ENCODE measurements at places on chromosomes 4 and X.

DNA sequence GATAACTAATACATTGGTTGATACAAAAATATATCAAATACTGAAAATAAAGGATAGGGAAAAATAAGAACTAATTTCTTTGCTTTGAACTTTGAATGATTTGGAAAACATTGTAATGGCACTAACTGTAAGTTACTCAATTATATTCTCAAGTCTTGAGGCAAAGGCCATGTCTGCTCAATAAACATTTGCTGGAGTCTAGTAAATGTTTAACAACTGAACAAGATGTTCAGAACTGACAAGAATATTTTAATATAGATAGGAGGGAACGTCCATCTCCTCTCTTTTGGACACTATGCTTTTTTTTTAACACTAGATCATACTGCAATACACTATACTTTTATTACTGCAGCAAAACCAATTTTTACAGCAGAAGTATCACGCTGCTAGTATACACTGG, 76.2 kb downstream of the PRSS12 start:
- DNase-seq = no peak

- no peak for DNase-seq
Measured at GRCh38 chrX:125198546-125198945, 121.1 kb upstream of the TEX13C start.

DNA sequence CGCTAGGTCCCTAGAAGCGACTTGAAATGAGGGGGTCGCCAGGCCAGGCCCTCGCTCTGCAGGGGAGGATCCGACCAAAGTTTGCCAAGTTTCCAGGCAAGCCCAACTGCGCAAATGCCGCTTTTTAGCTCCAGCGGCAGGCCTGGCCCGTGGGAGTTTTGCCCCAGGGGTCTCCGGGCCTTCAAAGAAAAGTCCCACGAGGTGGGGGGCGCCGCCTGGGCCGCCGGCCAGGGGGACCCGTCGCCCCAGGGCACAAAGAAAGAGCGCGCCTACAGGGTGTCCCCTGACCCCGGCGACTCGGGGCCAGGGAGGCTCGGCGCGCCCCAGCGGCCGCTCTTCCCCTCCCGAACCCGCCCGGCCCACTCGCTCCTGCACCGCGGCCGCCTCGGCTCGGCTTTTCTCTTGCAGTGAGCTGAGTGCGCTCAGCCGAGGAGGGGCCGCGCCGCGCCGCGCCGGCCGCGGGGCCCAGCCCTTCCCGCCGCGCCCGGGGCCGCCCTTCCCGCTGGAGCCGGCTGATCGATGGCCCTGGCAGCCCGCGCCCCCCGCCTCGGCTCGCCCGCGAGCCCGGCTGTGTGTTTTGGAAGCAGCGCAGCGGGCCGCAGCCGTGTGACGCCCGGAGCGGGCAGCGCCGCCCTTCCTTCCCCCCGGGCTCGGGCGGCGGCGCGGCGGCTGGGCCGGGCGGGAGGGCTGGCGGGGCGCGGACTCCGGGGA, 754 bp upstream of the KLF3 start:
- no peak for DNase-seq

DNA sequence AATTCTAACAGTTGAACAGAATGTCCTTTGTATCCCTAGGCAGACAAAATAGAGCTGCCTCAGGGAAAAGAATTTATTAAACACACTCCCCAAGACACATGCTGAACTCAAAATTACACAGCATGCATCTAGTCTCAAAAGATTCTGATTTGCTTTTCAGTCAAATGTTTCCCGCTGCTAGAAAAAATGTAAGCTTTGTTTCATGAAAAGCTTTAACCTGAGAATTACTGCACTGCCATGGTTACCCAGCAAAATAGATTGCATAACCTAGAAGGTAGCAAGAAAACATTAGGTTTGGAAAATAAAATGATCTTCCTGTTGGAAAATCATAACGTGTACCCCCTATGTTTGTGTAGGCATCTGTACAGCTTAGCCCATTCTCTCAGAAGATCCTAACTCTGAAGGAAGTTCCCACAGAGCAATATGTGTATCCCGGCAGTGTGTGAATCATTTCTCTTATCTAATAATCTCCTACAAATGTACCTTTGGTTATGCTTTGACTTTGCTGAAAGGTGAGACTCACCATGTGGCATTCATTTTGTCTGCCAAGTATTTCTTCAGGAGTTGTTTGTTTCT, 646.9 kb downstream of the STPG2 start:
- DNase-seq = no peak

- DNase-seq = peak; percentile 48
Measured at GRCh38 chr4:87014284-87014782, 79.5 kb downstream of the AFF1 start.

DNA sequence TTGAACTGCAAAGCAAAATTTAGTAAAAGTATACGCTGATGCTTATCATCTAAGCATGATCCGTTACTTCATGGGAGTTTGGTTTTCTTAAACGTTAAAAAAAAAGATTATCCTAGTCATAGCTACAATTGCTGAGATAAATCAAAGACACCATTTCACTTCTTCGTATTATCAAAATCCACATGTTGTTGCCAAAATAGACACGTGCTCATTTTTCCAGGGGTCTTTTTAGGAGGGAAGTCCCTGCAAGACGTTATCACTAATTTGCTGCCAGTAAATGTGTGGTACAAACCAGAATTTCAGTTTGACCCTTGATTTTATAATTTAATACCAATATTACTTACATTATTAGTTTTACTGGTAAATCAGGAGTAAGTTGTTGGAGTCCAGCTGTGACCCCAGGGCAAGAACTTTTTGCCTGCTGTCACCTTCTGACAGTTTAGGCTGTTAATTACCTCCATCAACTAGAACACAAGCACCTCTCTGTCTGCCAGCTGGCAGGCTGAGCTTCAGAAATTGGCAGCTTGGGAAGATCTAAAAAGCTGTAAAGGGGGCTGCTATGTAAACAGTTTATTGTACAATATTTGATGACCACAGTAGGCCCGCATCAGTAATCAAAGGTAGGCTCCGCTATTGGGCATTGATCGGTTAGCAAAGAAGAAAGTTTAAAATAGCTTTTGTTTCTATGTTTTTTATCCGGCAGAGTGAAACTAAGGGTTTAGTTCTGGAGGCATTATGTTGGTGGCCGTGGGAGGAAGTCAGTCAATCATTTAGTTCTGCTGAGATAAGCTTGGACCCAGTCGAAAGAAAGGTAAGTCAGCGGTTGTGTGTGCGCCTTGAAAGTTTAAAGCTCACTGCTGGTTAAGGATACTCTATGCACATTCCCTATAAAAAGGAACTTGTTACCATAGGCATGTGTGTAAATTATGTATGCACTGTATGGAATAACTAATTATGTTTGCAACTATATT, 196.4 kb downstream of the FBXO8 start:
- DNase-seq = no peak

DNA sequence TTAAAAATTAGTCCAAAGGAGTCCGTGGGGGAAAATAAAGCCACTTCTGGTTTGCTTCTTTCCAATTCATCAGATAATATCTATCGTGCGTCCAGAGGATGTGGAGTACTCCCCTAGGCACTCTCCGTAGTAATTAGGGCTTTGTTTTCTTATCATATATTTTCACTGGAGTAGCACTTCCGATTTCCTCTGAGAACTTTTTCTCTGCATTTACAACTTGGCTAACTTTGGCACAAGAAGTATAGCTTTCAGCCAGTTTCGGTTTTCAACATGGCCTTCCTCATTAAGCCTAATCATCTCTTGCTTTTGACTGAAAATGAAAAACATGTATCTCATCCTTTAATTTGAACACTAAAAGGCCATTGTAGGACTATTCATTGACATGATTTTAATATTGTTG, 80.5 kb downstream of the CASP3 start:
- DNase-seq = no peak

DNA sequence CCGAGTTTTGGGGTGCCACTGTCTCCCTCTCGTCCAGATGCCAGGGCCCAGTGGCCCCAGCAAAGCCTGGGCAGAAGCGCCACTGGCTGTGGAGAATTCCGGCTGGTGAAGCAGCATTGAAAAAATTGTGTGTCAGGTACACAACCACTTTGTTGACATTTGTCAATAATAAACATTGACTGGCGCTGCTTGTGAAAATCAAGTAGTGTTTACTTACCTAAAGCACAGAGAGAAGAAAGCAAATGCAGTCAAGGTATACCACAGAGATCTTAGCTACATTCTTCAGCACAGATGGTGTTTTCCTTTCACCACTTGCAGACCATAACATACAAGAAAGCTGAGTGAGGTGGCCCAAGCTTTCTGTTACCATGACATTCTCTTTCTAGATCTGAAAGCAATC, 14.5 kb upstream of the SLC7A11 start:
- DNase-seq = no peak

GRCh38 chrX:130726661-130727060, 176.3 kb downstream of the ENOX2 start:
- no peak for DNase-seq

- DNase-seq = no peak
Measured at GRCh38 chr4:134762053-134762452, 560.5 kb upstream of the PABPC4L start.

DNA sequence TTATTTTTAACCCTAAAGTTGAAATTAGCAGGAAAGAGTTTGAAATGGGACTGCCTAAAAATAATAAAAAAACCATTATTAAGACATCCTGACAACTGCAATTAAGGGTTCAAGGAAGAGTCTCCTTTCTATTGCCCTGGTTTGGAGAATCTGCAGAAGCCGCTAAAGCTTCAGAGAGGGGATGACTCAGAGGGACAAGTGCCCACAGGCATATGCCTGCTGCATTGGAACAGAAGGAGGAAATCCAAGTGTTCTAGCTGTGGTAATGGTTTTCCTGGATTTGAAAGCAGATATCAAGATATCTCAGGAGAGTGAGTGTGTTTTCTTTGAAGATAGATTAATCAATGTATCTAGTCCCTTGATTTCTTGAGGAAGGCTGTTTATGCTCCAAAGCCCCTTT, 235.1 kb upstream of the TAPT1 start:
- peak; percentile 9 for DNase-seq

DNA sequence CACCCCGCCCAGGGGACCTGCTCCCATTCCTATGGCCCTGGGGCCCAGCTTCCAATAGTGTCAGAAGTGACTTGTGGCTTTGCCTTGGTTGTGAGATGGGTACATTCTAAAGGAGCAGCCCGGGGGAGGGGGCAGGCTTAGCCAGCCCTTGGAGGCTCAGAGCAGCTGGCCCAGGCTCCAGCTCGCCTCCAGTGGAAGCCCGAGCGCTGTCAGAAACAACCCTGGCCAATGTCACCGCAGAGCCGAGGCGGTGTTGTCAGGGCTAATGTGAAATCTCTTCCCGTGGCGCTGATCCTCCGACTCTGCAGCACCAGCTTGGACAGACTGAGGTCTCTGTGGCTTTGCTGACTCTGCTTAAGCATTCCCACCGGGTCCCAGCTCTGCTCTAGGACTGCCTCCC, 29.2 kb upstream of the ZNF81 start:
- DNase-seq = no peak

GRCh38 chr4:26345565-26345938, 24.7 kb downstream of the RBPJ start:
- no peak for DNase-seq

DNA sequence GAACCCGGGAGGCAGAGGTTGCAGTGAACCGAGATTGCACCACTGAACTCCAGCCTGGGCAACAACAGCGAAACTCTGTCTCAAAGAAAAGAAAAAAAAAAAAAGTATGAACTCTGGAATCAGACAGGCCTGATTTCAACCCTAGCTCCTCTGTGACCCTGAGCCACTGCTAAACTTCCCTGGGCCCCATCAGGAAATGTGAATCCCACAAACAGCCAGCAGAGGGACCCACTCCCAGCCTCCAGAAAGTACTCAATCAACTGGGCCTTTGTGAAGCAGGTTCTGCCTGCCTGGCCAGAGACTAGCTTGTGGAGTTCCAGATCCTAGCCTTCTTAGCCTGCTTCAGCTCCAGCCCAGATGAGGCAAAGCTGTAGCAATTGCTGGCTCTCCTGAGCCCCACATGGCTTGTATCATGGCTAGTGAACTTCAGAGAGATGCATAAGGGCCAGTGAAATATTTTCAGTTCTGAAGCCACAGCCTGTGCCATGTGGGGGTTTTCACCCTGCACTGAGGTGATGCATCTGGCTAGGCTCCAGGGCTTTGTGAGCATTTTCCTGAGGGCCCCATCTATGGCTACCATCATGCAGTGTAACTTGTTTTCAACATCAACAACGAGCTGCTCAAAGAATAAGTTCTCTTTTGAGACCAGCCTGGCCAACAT, 7.2 kb upstream of the IDS start:
- DNase-seq = no peak

DNA sequence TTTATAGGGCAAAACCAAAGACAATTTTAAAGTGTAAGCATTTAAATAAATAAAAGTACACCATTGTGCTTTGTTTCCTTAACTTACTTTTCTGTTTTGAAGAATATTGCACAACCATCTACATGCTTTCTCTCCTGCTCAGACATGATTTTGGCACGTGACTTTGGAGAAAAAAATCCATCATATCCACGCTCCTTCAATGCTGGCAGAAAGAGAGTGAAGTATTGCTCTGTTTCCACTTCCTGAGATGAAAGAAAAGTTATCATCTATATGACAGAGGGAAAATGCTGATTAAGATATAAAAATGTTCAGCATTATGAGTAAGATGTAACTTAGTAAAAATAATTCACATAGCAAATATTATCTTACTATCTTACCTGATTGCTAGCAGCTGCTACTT, 77.1 kb downstream of the CNOT6L start:
- no peak for DNase-seq

DNA sequence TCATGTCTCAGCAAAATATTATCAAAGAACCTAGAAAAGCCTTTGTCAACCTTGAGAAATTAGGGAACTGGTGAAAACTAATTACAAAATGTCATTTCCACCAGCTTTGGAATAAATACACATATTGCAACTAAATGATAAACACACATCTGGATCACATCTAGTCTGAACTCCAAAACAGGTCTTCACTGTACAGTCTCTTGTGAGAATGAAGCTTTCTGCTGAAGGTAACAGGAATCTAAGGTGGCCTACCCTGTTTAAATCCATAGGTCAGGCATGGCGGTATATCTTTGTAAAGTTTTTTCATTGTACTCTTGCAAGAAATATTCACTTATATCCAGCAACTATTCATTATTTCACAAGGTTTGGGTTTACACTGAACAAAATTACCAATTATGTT, 1.7 kb downstream of the SH3D19 start:
- no peak for DNase-seq

DNA sequence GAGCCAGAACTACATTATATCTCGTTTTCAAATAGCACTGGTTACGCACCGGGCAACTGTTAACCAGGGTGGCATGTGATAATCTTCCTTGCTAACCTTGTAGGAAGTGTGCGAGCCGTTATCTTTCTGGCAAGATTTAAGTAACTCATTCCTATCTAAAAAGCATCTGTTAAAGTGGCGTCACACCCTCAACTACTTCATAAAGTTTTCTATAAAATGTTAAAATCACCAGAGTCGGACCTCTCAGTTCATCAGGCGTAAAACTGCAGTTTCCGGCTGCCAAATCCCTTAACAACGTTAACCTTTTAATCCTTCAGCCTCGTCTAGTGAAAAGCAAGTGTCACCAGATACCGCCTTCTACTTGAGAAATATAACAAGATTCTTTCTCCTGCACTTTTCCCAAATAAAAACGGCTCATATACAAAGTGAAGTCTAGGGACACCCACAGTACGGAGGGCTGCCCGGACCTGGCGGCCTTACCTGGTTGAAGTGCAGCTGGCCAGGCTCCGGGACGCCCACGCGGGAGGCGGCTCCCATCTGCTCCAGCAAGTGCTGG, 1.2 kb downstream of the SLC39A8 start:
- DNase-seq = no peak

Measured in HFF-Myc (cell line).